ENCODE measurements at places on chromosomes 6 and 20.

DNA sequence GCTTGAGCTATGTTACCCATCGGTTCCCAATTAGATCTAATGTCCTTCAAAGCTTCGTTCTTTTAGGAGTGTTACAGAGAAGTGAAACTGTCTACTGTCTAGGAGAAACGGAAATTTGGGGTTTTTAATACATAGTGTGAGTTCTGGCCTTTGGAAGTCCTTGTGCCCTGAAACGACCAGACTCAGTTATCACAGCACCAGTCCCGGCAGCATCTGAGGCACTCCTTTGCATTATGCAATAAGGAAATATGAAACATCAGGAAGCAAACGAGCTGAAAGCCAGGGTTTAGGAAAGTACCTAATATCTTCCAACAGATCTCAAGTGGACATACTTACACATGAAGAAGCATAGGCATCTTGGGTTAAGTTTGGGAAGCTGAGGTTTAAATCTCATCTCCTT is 61.8 kb upstream of the ADGRF1 start:
- DNase-seq: no peak

GRCh38 chr6:3195420-3195694 is 32.1 kb downstream of the TUBB2B start:
- DNase-seq: no peak

GRCh38 chr20:46099491-46100287 is 9.9 kb upstream of the NCOA5 start:
- DNase-seq: no peak

DNA sequence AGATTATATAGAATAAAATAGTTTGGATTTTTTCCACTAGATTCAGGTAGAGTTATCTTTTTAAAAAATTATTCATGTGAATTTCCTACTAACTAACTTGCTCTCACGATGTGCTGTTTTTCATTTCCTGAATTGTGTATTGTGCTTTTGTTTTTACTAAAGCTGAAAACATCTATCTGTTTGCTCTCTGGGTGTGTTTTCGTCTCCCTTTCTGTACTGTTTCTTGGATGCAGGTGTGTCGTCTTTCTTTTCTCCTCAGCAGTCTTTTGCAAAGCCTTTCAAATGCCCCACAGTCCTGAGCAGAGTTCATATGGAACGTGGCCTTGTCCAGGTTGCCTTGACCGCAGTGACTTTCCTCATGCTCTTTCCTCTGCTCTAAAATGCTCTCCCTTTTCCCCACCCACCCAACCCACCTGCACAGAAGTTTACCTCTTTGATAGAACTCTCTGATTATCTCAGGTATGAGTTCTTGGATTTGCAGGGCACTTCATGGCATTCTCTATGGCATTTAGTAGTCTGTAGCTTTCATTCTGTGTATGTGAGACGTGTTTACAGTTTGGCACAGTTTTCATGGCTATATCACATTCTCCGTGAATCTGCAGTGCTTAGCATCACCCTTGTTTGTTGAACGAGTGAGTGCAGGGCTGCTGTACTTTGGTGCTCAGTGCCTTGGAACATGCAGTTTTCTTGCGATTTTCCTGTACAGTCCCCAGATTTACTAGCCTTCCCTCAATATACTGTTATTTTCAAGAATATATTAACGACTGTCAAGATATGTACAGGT is 77.1 kb downstream of the FARS2 start:
- DNase-seq: no peak

GRCh38 chr20:32354592-32355416 is 3.3 kb upstream of the ASXL1 start:
- DNase-seq: peak; percentile 94

DNA sequence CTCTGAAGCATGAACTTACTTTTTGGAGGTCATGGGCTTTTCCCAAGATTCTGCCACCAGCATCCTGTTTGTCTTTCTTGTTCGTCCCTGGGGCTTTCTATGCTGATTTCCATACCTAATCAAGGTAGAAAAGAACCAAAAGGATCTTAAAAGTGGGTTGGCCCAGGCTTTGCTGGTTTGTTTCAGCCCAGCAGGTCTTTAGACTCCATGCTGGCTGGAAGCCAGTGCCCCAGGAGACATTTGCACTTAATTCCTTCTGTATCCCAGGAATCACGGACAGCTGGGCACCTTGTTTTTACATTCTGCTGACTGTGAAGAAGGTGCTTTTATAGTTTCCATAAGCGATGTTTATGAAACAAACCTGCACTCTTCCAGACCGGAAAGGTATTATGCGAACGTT is 195.9 kb downstream of the CDH4 start:
- DNase-seq: no peak

Data from EH (cell line).